ENCODE measurements at places on chromosomes 4 and X.

DNA sequence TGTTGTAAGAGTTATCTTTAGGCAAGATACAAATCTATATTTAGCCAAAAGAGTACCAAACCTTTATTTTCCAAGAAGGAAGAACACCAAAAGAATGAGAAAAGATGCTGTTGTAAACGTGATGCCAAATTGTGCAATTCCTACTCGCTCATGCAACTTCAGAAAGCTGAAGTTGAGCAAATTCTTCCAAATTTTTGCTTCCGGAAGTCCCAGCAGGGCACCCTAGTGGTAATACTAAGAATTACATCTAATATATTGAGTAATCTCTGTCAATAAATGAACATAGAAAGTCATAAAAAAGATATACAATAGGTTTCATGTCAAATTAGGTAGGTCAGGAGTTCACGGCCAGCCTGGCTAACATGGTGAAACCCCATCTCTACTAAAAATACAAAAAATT lies 36.0 kb upstream of the SMARCAD1 start:
- DNase-seq, result no peak

DNA sequence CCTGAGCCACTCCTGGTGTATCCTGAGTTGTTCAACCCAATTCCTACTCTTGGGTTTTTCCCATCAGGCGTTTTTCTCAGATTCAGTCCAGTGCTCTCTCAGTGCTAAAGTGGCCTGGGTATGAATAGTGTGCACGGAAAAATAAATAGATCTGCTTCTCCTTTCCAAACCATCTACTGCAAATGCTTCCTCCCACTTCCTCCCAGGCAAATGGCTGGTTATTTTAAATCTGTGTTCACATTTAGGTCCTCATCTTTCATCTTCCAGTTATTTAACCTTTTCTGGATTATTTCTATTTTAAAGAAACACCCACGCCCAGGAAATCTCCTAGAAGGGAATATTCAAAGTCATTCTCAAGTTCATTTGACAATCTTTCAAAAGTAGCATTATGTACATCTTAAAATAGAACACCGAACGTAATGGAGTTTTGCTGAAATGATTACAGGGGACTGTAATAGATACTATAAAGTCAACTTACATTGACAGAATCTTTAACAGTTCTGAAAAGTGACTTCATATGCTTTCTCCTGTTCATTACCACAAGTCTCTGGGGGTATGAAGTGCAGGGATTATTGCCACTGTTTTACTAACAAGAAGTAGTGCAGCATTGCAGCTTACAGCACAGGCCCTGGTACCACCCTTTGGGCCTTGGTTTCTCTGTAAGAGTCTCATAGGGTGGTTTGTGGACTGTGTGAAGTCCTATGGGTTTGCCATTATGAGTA lies 66.3 kb downstream of the MED28 start:
- no peak for DNase-seq

GRCh38 chrX:14013054-14013453 lies 16.6 kb downstream of the GEMIN8 start:
- no peak for DNase-seq

GRCh38 chr4:40427128-40427527 lies 92.0 kb downstream of the CHRNA9 start:
- DNase-seq, result no peak

DNA sequence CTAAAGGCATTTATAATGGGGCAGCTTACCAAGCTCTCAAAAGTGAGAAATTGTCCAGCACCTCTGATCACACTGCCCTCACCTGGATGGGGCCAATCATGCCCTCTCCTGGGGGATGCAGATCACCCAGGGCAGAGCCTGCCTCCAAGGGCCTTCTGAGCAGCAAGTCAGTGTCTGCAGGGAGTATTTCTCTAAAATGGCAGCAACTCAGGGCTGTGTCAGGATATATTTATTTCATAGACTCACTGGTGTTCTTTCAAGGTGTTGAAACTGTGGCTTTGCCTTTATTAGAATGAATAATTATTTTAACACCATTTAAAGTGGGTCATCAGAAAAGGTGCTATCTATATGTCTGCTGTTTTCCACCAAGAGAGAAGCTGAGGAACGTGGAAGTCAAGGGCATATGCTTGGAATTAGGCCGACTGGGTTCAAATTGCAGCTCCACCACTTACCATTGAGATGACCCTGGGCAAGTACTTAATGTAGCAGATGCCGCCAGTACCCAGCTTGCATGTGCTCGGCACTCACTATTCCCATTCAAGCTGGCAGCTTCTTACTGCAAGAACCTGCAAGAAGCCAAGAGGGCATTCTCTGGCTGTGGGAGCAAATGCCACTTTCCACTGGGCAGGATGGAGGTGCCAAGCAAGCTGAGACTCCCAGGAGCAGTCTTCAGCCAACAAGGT lies 590.0 kb downstream of the BCOR start:
- DNase-seq, result no peak

GRCh38 chr4:31539284-31540069 lies 819.3 kb downstream of the PCDH7 start:
- peak; percentile 0 for DNase-seq

DNA sequence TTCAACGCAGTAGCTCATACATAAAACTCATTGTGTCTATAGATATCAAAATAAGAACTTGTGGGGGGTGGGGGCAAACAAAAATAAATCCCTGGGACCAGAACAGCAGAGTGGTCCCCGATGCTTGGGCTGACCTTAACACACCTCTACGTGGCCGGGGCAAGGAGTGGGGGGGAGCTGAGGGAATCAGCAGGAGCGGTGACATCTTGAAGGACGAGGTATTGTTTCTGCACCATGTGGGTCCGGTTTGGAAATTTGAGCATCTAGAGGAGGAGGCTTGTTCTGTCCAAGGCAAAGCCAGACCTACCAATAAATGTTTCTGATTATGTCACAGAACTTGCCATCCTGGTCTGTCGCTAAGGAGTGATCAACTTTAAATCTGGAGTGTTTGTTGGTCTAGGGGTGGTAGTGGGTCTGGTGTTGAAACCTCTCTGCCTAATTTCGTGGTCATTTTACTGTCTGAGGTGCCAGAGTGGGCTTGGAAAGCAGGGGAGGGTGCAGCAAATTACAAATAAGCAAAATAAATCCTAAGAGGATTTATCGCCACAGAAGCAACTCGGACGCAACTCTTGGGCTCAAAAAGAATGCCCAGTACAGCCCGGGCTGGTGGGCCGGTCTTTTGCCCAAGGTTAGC lies 774 bp upstream of the RAPGEF2 start:
- DNase-seq, result peak; percentile 57

DNA sequence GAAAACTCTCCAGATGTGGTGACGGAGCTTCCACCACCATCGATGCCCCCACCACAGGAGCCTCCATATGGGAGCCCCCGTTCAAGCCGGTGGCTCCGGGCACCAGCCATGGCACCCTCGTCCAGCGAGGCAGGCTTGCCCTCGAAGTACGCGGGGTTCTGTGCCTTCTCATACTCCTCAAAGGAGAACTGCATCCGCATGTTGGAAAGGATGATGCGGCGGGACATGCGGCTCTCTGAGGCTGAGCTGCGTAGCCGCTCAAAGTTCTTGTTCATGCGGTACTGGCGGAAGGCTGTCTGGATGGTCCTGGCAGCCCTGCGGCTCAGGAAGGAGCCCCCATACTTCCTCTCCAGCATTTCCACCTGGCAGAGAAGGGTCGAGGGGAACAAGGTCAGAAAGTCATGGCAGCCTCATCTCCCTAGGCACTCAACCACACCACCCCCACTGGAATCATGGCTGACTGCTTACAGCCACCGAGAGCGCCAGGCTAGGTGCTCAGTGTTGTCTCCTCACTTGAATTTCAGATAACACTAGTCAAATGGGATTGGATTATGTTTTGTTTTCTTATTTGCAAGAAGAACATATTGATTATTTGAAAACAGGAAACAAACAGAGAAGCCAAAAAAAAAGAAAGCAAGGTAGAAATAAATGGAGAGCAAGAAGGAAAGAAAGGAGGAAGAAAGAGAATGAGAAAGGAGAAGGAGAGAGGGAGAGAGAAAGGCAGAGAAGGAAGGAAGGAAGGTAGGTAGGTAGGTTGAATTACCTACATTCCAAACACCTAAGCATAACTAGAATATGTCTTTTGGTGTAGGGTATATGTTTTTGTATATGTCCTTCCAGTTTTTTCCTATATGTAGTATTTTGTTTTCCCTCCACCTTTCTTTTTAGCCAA lies 26.6 kb downstream of the IQSEC2 start:
- no peak for DNase-seq

- no peak for DNase-seq
Observed at GRCh38 chr4:113674733-113675132, 86.8 kb downstream of the CAMK2D start.

GRCh38 chr4:110074570-110074969 lies 123.8 kb downstream of the ELOVL6 start:
- DNase-seq, result no peak
